ENCODE measurements at places on chromosomes 5 and 9.
A peak's percentile ranks its signal among the peaks of the same experiment; 100 is the strongest.

- DNase-seq, result no peak
Observed at GRCh38 chr5:113085084-113085414, 108.5 kb downstream of the DCP2 start.

GRCh38 chr9:95880021-95880690 is 4.7 kb downstream of the ERCC6L2 start:
- DNase-seq, result no peak

DNA sequence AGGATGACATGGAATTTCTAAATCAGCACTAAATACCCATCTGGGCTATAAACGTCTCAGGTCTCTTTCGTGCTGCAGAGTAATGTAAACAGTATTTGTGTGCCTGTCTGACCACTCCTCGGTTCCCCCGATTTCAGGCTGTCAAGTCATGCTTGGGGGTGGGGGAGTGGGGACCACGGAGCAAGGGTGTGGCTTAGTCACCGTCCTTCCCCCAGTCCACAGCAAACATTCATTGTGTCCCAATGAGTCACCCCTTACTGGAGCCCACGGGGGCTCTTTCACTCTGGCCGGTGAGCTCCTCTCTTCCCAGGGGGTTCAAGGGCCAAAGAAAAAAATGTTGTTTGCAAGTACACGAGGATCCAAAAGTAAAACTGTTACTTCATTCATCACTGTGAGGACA is 72.4 kb upstream of the ICE1 start:
- DNase-seq, result no peak

DNA sequence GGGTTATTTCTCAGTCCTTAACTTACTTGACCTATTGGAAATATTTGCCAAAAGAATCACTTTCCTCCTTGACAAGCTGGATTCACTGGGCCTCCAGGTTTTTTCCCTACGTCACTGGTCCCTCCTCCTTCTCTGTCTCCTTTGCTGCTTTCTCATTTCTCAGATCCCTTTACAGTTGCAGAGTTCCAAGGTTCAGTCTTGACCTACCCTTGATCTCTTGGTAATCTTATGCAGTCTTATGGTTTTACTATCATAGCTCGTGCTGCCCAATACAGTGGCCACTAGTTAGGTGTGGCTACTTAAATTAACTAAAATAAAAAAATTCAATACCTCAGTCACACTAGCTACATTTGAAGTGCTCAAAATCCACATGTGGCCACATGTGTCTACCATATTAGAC is 11.4 kb downstream of the SLC38A9 start:
- DNase-seq, result no peak

DNA sequence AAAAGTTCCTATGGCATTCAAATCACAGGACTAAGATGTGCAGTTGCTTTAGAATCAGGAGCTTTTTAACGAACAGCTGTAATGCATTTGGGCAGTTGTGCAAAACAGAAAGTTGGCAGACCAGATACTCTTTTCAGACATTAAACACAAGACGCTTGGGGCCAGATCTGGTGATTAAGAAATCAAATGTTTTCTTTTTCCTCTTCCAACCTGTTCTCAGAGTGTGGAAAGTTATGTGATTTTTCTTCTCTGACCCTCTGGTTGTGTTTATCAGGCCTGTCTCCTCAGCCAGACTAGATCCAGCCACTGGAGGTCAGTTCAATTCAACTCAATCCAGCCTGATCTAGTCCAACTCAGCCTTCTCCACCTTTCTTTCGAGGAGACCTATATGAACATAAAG is 298.5 kb upstream of the PCSK5 start:
- DNase-seq, result no peak

DNA sequence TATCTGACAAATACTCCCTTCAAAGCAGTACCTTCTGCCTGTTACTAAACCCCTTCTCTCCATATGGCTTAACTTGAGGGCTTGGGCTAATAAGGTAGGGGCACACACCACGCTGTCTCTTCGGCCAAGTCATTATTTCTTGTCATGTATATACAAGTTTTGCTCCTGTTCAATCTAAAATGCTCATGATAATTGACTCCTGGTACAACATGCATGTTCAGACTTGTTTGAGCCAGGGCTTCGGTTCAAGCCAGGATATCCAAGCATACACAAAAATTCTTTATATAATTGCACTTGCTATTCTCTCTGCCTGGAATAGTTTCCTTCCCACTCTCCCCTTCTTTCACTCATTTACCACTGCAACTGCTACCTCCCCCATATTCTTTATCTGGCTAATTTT is 756.0 kb upstream of the C9orf72 start:
- no peak for DNase-seq

DNA sequence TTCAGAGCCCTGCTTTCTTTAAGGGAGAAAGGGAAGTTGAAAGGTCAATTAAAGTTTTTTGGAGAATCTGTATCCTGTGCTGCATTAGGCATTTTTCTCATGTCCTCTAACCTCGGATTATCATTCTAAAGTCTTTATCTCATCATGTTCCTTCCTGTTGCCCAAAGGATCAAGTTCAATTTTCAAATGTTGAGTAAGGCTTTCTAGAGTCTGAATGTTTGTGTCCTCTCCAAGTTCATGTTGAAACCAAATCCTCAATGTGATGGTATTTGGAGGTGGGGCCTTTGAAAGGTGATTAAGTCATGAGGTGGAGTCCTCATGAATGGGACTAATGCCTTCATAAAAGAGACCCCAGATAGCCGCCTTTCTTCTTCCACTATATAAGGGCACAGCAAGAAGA is 20.2 kb upstream of the TNC start:
- no peak for DNase-seq

DNA sequence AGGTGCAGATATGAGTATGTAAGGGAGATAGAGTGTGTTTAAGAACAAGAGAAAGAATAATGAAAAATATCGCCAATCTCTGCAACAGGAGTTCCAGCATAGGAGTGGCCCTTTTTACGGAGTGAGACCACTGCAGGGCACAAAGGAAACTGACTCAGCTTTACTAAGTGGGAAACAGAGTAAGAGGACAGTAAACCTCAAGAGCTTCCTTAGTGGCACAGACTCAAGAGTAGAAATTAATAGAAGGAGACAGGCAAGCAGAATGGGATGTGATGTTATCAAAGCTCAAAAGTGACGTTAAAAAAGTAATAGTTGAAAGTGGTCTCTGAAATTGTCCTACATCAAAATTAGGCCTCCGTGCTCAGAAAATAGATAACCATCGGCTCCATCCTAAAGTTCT is 2.1 kb upstream of the SH3RF2 start:
- no peak for DNase-seq

- no peak for DNase-seq
Observed at GRCh38 chr5:63233911-63234310, 655.3 kb downstream of the LRRC70 start.

- no peak for DNase-seq
Observed at GRCh38 chr5:159005062-159005461, 94.7 kb downstream of the EBF1 start.

DNA sequence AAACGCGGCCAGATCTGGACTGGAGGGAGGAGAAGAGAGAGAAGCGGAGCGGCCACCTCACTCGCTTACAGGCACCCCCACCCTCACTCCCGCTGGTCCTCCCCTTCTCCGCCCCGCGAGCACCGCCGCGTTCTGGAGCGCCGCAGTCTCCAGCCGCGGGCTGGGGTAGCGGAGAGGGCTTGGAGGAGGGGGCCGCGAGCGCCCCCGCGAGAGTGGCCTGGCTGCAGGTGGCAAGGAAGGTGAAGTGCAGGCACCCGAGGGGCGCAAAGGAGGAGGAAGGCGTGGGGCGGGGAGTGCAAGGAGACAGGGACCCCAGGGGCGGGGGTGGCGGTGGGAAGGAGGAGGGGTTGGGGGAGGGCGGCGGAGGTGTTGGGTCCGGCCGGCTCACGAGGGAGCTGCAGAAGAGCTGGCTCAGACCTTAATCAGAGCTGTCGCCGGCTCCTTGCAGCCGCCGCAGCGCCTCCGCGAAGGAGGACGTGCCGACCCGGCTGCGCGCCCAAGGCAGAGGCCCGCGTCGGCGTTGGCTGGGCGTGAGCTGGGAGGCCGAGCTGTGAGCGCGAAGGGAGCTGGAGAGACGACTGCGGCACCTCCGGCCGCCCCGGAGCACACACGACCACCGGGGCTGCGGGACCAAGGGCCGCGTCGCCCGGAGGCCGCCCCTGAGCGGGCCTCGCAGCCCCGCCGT is at the start of gene DMRT3:
DMRT3 (plus strand) TSS at position 398 of the 685 bp plus-strand sequence. CDS start 347 bp downstream, outside the sequence.
- peak; percentile 91 for DNase-seq

DNA sequence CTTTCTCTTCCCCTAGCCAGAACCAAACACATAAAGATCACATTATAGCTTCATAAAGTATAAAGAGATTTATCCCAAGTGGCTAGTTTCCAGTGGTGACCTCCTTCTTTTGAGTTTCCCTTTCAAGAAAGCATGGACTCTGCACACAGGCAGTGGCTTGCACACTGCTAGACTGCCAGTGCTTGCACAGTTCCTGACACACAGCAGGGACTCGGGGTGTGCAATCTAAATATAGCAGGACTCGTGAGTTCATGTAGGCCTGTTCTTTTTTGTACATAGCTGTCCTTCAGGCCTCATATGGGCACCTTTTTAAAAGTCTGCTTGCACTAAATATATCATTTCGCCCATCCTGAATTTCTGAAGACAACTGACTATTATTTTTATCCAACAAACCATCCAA is 308.6 kb downstream of the FBXL7 start:
- DNase-seq, result no peak
